ENCODE measurements at places on chromosomes 4 and X.

DNA sequence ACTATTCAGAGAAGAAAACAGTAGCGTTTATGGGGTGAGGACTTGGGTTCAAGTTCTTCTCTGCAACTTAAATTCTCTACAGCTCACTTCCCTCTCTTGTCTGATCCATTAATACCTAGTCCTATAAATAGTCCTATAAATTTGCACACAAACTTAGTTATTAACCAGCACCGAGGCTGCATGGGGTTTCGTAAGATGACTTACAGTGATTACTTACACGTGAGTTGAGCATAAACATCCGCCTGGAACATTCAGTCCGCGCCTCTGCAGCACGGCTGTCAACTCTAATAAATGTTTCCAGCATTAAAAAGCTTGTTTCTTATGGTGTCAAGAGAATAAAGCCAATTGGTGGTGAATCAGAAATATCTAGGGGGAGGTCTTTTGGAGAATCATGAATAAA, 103.0 kb upstream of the ENPP6 start:
- DNase-seq: no peak

DNA sequence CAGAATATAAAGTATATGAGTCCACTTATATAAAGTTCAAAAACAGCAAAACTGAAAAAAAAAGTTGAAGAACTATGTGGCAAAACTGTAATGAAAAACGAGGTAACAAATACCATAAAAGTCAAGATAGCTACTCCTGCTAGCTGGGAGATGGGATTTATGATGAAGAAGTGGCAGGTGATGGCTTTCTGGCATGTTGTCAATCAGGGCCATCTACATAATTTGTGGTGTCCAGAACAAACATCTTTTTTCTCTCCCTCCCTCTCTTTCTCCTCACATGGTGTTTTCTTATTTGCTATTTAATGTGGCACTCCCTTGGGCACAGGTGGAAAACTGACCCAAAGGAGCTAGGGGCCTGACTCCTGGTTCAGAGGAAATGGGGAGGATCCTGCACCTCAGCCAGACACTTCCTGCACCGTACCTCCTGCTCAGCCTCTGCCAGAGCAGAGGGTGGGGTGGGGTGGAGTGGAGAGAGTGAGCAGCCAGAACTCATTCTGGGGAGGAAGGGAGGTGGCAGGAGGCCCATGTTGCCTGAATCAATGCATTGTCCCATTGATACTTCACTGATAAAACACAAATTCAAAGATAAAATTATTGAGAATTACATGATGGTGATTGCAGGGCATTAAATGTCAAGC, 5.3 kb upstream of the SAP30 start:
- DNase-seq: no peak

GRCh38 chr4:89497517-89498308, 190.1 kb upstream of the GPRIN3 start:
- DNase-seq: no peak

DNA sequence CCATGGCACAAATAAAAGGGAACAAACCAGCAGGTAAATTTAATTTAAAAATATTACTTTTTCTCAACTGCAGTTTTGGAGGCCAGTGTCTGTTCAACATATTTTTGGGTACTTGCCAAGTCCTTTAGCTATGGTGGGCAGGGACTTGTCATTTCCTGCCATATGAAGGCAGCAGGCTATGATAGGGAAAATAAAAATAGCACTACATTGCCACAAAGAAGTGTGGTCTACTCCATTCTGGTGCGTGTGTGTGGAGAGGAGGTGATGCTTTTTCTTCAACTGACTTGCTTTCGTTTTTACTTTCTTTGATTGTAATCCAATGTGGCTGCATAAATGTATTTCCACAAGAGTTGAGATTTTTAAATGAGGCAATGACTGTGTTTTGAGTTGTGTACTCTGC, 17.2 kb downstream of the GPR174 start:
- DNase-seq: no peak

GRCh38 chr4:150141756-150142155, 63.5 kb downstream of the DCLK2 start:
- no peak for DNase-seq

GRCh38 chrX:48956728-48957414, 536 bp downstream of the OTUD5 start:
- DNase-seq: no peak

DNA sequence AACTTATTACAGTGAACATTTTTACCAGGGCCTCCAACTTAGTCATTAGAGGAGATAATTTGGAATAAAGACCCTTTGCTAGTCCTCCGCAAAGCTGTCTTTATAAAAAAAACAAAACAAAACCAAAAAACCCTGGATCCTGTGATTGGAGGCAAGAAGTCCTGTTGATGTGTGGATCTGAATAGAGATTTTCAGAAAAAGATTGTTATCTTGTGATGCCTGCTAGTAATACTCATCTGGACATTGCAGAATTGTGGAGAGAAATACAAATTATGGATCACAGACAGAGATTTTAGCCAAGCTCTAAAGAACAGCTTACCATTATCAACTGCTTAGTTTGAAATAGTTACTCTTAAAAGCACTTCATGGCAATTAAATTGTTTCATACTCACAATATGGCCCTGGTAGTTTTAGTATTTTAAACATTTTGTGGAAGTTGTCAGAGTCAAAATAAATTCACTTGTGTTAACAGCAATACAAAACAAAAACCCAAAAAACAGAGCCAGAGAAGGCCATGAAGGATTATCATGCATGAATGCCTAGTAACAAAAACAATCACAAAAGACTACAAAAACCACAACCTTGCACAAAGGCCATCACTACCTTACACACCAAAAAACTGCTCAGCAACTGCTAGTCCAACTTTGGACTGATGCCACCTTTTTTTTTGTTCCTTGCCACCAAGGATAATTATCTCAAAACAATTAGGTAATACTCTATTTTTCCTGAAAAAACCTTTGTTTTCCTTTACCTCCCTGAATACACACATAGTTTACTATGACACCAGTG, 514.5 kb upstream of the SLIT2 start:
- no peak for DNase-seq

Measured in NCI-H345 (cell line).